Fibroblast of skin of left biceps (primary cell): ENCODE measurements at places on chromosomes 12 and 14.

- peak; percentile 6 for DNase-seq
Observed at GRCh38 chr12:22083167-22083566, 37.1 kb downstream of the CMAS start.

DNA sequence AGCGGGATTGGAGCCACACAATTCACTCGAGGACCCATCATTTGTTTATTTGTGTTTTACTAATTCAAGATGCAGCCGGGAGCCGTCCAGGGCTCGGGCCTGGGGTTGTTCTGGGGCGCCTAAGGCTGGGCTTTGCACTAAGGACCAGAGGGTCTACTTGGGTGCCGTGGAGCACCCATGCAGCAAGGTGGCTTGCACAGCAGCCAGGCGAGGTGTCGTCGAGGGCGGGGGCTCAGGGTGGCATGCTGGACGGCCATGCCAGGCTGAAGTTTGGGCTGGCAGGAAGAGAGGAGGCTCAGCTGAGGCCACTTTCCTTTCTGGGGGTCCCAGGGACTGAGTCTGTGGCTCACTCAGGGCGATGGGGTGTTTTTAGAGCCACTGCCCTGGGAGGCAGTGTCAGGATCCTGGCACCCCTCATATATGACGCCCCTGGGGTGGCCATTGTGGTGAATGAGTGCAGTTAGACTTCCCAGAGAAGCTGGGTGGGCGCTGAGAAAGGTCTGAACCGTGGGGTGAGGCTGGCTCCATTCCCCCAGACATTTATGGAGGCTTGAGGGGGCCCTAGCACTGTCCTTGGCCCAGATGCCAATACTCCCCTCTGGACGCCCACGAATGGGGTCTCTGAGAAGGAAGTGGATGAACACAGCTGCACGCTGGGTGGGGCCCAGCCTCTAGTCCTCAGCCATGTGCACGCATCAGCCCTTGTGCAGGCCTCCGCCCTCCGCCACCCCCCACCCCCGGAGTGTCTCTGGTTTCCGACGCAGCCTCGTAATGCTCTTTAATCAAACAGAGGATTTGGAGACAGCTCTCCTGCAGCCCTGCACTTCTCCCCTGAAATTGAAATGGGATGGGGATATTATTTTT, 11.3 kb downstream of the MEG3 start:
- DNase-seq: no peak

DNA sequence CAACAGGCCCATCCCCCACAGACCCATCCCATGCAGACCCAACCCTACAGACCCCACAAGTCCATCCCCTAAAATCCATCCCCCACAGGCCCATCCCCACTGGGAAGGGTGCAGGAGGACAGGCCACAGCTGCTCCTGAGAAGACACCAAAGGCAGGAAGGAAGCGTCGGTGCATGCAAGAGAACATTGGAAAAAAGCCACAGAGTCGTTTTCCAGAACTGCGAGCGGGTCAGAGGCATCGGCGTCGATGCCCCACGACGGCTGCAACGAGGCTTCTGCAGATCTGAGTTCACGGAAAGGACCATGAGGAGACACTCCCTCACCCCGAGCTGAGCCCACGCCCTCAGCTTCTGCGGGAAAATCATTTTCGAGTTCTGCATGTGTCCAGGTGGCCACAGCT, 59.6 kb upstream of the GALNT9 start:
- DNase-seq: no peak

GRCh38 chr14:21026988-21027315, 2.1 kb upstream of the NDRG2 start:
- no peak for DNase-seq

DNA sequence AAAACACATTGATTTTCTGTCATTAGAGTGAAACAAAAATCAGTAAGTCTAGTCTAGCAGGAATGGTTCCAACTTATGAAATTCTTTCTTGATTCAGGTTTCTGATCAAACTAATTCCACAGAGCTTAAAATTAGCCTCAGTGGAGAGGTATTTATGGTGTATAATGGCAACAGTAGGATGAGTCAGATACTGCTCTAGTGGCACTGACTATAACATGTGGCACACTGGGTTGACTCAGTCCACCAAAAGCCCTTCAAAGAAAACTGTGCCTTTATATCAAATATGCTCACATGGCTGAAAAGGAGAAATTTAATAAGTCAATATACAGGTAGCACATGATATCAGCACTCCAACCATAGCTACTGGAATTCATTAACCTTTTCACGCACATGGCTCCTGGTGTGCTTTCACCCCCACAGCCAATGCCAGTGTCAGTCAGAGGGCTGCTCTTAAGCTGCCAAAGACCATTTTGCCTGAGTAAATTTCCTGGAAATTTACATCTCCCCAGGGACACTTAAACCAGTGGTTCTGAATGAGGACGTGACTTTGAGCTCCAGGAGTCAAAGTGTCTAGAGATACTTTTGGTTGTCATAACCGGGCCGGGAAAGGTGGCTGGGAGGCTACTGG, 21.7 kb upstream of the CATSPERB start:
- no peak for DNase-seq

DNA sequence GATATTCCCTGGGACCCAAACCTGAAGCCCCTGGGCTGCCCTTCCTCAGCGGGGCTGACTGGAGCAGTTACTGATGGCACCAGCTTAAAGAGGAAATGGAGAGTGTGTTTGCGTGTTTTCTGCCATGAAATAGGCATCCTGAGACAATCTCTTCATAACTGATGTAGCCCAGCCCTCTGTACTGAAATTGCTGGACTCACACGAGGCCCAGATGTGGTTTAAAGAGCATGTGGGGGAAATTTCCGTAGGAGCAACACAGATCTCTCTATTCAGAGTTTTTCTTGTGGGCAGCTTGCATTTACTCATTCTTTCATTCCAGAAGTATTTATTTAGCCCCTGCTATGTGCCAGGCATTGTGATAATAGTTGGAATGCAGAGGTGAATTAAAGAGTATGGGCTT, 782.1 kb upstream of the TBX3 start:
- no peak for DNase-seq
